Pons (tissue), 1 donor: ENCODE measurements at places on chromosomes 4 and X.

DNA sequence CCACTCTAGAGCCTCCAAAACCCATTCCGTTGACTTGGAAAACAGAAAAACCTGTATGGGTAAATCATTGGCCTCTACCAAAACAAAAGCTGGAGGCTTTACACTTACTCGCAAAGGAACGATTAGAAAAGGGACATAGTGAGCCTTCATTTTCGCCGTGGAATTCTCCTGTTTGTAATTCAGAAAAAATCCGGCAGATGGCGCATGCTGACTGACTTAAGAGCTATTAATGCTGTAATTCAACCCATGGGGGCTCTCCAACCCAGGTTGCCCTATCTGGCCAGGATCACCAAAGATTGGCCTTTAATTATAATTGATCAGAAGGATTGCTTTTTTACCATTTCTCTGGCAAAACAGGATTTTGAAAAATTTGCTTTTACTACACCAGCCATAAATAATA, 60.8 kb downstream of the ZNF732 start:
- DNase-seq = peak; percentile 62

DNA sequence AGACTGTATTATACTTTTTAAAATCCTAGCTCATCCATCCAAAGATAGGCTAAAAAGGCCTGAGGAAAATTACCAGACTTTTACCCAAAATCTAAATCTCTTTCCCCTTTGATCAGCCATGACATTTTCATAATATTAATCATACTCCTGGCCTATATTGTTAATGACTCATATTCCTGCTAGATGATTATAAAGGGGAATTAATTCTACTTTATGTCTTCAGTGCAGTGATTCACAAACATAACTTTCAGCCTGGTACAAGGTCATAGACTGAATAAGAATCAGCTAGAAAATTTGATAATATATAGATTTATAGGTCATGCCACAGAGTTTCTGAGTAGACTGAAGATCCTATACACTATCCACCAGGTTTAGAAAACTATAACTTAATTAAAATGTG, 1905.4 kb downstream of the C4orf33 start:
- no peak for DNase-seq

DNA sequence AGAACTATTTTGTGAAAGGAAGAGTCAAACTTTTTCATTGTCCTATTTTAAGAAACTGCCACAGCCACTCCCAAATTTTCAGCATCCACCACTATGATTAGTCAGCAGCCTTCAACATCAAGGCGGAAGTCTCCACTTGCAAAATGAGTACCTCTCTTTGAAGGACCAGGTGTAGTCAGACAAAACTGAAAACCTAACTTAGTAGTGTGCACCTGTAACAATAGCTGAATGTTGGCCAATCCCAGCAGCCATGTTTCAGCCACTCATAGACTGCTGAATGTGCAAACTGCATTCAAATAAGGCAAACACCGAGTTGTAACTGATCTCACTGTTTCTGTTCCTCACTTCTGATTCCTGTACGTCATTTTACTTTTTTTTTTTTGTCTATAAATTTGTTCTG, 341.1 kb downstream of the IL15 start:
- no peak for DNase-seq

DNA sequence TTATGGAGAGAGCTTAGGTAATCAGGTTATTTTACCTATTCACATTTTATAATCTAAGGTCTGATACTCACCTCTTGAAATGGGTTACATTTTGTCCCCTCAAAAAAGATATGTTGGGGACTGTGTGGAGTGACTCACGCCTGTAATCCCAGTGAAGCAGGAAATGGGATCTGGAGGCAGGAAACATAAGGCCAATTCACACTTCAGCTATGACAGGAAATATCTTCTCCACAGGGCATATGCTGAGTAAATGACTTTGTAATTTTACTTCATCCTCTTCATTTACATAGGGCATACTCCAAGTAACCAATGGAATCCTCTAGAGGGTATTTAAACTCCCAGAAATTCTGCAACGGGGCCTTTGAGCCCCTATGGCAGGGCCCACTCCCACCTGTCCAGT, 54.8 kb upstream of the ZMAT1 start:
- no peak for DNase-seq

DNA sequence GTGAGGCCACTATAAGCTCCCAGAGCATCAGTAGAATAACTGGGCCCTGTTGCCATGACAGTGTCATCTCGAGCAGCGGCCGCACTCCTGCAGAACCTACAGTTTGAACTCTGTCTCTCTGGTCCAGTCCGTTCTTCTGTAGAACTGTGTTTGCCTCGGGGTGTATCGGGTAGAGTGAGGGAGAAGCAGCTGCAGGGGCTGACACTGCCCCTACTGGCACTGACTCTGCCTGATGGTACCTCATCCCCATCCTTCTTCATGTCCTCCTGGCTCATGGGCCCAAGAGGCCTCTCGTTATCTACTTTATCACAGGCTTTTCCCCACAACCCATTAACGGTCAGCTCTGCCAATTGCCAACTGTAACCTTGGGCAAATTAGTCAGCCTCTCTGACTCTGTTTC, 96.5 kb downstream of the NPNT start:
- DNase-seq = no peak

GRCh38 chr4:146638786-146639505, at the start of gene POU4F2:
POU4F2 (plus strand) TSS chr4:146638893; CDS start chr4:146639141, 248 bp downstream.
- DNase-seq = no peak

GRCh38 chrX:72045141-72045540, 86.6 kb downstream of the RTL5 start:
- DNase-seq = no peak

DNA sequence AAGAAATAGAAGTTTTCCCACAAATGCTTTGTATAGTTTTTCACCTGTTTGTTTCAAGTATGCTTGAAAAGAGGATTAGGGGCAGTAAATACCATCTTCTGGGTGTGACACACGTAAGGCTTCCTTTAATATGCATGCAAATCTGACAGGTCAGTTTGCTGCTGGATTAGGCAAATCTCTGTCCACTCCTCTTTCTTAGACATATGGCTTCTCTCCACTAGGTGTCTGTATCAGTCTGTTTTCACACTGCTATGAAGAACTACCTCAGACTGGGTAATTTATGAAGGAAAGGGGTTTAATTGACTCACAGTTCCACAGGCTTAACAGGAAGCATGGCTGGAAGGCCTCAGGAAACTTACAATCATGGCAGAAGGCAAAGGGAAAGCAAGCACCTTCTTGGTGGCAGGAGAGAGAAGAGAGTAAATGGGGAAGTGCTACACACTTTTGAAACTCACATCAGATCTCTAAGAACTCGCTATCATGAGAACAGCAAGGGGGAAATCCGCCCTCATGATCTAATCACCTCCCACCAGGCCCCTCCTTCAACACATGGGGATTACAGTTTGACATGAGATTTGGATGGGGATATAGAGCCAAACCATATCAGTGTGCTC, 66.9 kb downstream of the TAB3 start:
- no peak for DNase-seq

DNA sequence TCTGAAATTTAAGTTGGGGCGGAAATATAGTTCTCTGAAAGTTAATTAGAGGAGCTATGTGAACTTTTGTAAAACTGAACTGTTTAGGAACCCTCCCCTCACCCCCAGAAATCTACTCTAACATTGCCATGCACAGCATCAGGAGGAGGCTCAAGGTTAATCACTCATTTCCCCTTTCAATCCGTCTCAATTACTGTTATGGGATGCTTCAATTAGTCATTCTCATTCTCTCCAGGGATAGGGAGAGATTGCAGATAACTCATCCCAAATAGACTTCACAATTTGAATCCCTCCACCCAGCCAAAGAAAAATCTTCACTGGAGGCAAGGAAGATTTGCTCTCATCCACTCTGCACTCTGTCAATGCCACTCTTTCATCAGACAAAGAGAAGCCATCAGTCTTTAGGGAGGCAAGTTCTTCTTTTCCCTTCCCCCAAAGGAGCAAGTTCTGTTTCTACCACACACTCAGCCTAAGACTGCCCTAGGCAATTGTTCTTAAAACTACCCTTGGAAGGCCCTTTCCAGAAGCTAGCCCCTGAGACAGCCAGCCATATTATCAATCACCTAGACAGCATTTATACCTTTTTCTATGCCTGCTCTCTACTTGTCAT, 140.4 kb downstream of the SLC10A7 start:
- no peak for DNase-seq

GRCh38 chr4:15233626-15234025, 194.2 kb upstream of the C1QTNF7 start:
- DNase-seq = no peak

- peak; percentile 32 for DNase-seq
These were observed 73.4 kb upstream of the MAGEB2 start for GRCh38 chrX:30141966-30142365.

DNA sequence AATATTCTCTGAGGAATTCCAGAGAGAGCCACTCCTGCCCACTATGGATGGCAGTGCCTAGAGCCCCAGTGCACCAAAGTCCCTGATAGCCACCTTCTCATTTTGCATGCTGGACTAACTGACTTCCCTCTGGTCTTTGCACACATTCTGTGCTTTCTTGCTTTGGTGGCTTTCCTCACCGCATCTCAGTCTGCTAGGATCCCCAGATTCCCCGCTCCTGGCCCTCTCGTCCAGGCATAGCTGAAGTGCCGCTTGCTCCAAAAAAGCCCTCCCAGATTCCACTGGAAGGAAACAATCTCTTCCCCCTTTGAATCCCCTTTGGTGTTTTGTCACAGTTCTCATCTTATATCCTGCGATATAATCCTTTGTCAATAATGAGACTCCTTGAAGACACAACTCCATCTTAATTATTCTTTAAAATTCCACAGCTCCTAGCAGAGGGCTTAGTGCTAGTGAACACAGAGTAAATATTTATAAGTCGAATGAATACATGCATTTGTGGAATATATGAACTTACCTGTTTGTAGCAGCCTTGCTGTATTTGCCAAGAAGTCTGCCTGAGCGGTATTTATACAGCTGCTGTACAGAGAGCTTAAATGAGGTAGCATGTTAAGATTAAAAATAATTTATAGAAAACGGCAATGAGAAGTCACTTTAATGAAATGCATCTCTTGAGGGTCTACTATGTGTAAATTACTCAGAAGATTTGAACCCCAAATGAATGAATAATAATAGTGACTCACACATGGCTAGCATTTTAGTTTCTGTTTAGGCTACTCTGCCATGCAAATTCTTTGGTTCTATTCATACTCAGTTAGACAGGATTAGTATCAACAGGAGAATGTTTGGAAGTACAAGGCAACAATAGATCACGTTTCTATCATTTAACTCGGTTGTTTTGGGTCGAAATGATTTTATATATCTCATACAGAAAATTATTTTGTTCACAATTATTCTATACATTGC, 421.9 kb upstream of the TENM3 start:
- no peak for DNase-seq

GRCh38 chr4:169238445-169238844, 32.3 kb downstream of the SH3RF1 start:
- DNase-seq = no peak

- peak; percentile 72 for DNase-seq
These were observed 69.8 kb downstream of the SHROOM3 start for GRCh38 chr4:76504613-76505465.
